ENCODE measurements at places on chromosomes 3 and 15.

DNA sequence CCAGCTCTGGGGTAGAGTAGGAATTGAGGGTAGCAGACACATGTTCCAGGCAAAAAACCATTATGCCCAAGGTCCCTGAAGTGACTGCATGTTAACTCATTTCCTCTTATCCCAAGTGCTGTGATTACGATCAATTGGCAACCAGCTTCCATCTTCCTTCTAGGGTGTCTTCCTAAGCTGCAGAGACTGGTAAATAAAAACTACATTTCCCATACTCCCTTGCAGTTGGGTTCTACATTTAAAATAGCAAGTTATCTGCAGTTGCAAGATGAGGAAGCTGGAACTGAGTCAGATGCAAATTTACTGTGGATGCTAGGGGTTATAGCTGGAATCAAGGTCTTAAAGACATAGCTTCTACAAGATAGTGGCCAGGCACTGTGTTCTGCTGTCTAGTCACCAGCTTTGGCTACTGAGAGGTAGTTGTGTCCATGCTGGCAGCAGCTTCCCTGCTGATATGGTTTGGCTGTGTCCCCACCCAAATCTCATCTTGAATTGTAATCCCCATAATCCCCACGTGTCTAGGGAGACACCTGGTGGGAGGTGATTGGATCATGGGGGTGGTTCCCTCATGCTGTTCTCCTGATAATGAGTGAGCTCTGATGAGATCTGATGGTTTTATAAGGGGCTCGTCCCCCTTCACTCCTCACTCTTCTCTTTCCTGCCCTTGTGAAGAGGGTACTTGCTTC, 51.3 kb upstream of the FBN1 start:
- DNase-seq: no peak

- DNase-seq: no peak
Measured at GRCh38 chr15:31344823-31345605, 18.4 kb downstream of the KLF13 start.

DNA sequence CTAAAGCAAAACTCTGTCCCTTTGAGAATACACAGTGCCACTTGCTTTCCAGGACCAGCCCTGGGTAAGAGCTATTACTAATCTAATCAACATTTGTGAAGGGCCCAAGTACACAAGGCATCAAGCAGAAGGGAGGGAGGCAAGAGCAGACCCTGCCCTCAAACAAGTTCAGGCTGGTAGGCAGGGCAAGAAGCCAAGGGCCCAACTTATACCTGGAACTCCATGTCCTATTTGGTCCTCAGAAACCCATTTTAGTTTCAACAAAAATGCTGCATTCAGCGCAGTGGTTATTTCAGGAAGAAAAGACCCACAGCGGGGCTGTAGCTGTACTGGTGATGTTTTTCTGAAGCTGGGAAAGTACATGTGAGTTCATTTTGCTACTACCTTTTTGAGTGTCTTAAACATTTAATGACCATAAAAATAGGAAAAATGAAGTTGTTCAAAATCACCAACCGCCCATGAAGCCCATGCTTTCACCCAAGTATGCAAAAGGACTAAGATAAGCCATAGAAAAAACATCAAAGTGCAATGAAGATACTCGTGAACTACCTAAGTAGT, 2.8 kb downstream of the RPS17 start:
- DNase-seq: no peak

DNA sequence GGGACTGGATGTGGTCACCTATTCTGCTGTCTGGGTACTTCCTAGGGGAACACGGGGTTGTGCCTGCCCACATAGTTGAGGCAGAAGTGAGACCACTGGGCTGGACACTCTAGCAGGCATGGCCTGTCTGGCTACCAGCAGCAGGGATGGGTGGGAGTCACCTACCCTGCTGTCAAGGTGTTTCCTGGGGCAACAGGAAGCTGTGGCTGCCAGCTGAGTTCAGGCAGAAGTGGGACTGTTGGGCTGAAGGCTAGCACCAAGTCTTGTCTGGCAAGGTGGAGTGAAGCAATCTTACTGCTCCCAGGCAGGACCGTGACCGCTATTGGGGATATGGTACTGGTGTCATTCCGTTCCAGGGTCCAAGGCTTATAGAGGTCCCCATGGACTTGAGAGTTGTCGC, 20.3 kb upstream of the ZDHHC23 start:
- no peak for DNase-seq

GRCh38 chr3:147388700-147389580, 17.4 kb downstream of the ZIC4 start:
- no peak for DNase-seq

DNA sequence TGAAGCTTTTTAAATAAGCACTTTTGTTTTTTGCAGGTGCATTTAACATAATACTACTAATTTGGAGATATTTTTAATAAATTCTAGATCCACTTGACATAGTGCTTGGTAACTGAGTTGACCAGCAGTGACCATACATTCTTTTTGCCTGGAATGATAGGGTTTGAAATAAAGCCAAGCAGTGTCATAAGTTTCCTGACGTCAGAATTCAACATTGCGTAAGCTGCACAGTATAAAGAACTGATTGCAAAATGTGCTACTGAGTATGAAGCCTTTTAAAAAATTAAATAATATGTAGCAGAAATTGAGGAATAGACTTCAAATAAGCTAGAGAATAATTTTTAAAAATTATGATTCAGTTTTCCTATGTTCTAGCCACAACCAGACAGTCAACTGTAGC, 454.6 kb upstream of the ARPP21 start:
- DNase-seq: no peak

DNA sequence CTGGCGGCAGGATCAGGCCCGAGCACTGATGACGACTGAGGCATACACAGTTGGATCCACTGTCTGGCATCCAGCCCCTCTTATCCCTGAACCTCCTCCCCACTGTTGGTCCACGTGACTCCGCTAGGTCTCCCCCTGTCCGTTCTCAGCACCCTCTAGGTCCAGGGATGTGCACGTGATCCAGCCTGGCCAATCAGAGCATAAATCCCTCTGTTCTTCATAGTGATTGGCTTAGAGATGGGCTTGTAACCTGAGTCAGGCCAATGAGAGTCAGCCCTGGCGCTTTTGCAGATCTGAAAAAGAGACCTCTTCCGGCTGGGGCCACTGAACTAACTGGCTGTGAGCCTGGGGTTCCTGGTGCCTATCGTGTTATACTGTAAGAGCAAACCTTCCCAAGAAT, 20.5 kb upstream of the IQSEC1 start:
- no peak for DNase-seq

- no peak for DNase-seq
Measured at GRCh38 chr3:11581237-11582190, 62.2 kb downstream of the VGLL4 start.
